NCI-H2171 (cell line): ENCODE measurements at places on chromosomes 4 and X.

DNA sequence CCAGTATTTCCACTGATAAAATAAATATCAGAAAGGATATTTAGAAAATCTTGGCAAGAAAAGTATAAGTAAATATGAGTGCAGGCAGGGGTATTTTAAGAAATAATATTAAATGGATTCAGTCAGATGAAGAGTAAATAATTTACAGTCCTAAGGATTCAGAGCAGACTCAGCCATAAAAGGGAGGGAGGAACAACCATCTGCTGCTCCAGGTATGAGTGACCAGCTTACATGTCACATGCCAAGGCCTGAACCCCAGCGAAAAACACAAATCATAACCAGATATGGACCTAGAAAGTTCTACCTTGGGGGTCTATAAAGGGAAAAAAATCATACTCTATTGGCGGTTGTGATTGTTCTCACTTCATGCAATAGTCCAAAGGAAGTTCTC lies 166.8 kb downstream of the COL4A6 start:
- no peak for DNase-seq

- no peak for DNase-seq
Measured at GRCh38 chrX:295136-295535, 14.0 kb downstream of the PLCXD1 start.

DNA sequence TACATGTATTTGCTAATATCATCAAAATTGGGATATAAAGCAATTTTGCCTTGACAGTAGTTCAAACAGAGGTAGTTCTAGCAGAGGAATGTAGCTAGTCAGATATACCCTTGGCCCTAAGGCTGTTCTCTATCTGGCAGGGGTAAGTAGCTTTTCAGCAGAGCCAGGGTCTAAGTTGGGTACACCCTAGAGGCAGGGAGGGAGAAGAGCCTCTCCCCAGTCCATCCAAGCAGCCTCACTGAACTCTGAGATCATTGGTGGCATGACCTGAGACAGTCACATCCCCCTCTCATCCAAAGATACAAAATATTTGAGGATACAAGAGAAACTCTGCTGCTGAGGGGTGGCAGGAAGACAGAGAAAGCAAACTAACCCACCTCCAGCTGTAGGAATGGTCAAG lies 343.7 kb downstream of the DHX15 start:
- DNase-seq: no peak

DNA sequence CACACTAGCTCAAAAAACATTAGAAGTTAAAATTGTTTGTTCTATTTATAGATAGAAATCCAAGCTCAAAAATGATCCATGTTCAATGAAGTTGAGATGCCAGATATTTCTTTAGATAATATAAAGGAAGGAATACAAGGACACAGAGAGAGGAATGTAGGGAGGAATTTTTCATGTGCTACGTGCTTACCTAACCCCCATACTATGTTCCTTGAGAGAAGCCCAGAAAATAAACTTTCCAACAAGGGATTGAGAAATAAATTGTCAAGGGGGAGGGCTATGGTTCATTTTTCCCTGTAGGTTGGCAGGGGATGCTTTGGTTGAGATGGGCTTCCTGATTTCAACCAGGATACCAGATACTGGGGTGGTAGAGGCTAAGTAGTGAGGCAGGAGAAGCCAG lies 15.6 kb upstream of the ADH5 start:
- no peak for DNase-seq

DNA sequence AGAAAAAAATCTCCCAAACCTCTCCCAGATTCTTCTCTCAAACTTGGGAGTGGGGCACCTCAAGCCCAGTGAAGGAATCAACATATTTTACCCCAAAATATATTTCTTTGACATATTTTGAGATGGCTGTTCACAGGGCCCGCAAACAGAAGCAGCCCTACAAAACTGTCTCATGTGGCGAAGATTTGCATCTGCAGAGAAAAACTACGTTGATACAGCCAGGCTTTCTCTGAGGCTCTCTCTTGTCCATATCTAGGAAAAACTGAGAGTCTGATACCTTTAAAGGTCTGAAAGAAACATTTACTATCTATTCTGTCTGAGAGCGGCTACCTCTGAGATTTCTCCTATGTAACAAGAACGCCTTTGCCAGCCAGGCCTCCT lies 23.3 kb upstream of the TMSB4X start:
- no peak for DNase-seq

GRCh38 chr4:20544645-20545044 lies 155.6 kb upstream of the PACRGL start:
- DNase-seq: no peak

GRCh38 chrX:129360175-129360574 lies 163.1 kb downstream of the SMARCA1 start:
- DNase-seq: peak; percentile 42

GRCh38 chrX:43728002-43728401 lies 71.9 kb downstream of the MAOA start:
- DNase-seq: no peak

GRCh38 chr4:70402762-70403161 lies 5.0 kb downstream of the OPRPN start:
- no peak for DNase-seq

- no peak for DNase-seq
Measured at GRCh38 chr4:630656-631055, 5.3 kb downstream of the PDE6B start.

DNA sequence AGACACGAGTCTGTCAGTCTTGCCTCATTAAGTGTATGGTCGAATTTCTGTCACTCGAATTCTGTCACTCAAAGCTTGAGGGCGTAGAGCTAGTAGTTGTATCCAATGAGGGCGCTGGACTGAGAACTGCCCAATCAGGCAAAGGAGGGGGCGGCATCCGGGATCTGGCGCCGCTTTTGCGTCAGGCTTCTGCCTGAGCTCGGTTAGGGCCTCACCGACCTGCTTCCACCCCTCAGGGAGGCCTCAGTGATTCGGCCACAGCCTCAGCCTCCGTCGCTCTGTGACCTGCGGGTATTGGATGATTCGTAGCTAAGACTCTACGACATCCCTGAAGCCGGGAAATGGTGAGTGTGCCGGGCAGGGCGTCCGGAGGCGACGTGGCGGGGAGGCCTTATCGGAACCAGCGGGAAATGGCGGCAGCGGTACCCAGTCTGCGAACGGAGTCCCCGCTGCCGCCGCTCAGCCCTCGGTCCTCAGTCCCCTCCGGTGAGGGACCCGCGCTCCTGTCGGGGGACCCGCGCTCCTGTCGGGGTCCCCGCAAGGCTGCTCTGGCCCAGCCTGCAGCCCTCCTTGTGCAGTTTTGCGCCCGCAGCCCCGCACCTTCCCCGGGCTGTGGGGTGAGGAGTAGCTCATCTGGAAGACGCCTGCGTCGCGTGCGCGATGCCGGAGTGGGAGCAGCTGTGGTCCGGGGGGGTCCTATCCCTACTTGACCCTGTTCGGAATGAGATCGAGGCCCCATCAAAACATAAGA lies 88.3 kb downstream of the ZNF718 start:
- DNase-seq: no peak

- DNase-seq: peak; percentile 59
Measured at GRCh38 chr4:80335554-80336358, at the start of gene CFAP299. Gene CFAP299, plus strand, starts transcription at chr4:80335730.

DNA sequence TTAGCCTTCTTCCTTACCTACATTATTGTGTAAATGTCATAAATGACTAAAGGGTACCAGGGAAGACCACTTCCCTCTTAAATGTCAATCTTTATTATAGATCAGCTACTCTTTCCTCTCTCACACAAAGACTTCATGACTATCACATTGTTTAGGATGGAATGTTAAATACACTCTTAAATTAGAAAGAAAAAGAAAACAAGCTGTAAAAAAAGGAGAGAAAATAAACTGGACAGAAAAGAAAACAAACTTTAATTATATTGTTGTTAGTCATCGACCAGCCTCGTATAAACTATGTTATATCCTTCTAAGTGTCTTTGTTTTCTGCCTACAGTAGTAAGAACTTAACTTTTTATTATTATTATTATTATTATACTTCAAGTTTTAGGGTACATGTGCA lies 666.4 kb upstream of the NR3C2 start:
- no peak for DNase-seq
